ENCODE measurements at places on chromosomes 7 and 10. TPM values are rescaled to one million over a fixed set of nuclear protein-coding genes. Genes with fewer than 3 reads are reported as not detected.

GRCh38 chr7:137927386-137927785 is 74.5 kb downstream of the CREB3L2 start:
- DNase-seq: no peak

GRCh38 chr7:132319481-132319880 is 256.8 kb downstream of the PLXNA4 start:
- no peak for DNase-seq

DNA sequence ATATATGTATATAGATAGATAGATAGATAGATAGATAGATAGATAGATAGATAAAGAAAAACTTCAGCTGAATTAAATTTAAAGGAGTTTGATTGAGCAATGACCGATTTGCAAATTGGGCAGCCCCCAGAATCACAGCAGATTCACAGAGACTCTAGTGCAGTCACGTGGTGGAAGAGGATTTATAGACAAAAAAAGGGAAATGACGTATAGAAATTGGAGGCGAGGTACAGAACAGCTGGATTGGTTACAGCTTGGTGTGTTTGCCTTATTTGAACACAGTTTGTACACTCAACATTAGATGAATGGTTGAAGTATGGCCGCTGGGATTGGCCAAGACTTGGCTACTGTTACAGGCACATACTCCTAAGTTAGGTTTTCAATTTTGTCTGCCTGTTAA is 8.2 kb upstream of the PODXL start:
- no peak for DNase-seq

DNA sequence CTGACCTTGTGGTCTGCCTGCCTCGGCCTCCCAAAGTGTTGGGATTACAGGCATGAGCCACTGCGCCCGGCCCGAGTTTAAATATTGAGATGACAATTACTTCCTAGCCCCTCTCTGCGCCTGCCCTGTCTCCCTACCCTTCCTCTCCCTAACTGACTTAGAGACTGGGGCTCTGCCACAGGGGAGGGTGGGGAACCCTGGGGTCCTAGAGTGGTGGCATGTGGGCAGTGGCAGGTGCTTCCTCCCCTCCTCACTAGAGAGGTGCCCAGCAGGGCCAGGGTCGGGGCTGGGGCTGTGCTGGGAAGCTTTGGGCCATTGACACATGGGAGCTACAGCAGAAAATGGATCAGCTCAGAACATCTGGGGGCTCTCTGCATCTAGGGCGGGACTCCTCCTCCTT is 7.0 kb upstream of the ACHE start:
- no peak for DNase-seq

- no peak for DNase-seq
Observed at GRCh38 chr7:7857143-7857583, 111.4 kb upstream of the GLCCI1 start.

DNA sequence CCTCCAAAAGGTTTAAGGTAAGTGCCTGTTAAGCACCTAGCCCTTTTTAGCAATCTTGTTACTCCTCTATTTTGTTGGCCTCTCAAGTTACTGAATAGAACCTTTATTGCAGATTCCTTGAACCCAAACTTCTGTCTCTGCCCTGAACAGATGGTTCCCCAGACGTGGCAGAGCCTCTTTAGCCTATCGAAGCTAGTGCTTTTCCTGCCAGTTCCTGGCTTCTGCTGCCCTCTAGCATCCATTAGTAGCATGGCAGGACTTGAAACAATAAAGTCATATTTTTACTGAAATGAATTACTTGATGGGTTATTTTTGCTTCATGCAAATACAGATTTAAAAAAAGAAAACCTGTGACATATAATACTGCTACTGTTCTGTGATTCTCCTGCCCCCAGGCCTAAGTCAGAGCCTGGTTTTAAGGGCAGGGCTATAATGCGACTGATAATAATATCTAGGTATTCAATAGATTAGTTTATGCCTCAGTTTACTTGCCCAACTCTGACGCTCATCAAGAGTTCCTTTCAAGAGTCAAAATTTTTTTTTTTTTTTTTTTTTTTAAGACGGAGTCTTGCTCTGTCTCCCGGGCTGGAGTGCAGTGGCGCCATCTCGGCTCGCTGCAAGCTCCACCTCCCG is 84.3 kb upstream of the PHF14 start:
- DNase-seq: peak; percentile 57

GRCh38 chr10:18615618-18616017 is 35.8 kb downstream of the NSUN6 start:
- no peak for DNase-seq

DNA sequence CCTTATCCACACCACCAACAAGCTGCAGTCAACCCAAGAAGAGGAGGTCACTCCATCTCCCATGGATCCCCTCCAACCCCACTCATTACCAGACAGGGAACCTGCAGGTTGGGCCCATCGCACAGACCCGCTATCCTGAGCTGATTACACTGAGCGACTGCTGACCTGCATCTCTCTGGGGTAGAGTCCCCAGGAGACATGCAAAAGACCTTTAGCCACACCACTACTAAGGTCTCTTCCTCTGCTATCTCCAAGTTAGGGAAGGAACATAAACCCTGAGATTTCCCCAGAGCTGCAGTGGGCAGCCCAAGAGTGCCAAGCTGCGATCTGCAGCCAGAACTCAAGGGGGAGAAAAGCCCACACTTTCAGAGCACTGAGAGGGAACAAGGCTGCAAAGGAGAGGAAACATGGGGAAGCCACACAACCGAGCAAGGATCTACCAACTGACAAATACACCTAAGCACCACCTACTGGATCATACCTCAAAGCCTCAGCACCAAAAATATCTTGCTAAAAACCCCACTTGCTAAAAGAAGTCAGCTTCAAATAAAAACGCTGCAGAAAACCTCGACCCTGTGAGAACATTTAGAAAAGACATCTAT is 298.2 kb downstream of the SORCS1 start:
- DNase-seq: no peak

- no peak for DNase-seq
Observed at GRCh38 chr7:126569402-126569801, 683.3 kb downstream of the GRM8 start.

GRCh38 chr10:26372513-26373354 is 65.4 kb upstream of the APBB1IP start:
- no peak for DNase-seq

- no peak for DNase-seq
Observed at GRCh38 chr7:66352071-66352470, 146.9 kb downstream of the TPST1 start.

DNA sequence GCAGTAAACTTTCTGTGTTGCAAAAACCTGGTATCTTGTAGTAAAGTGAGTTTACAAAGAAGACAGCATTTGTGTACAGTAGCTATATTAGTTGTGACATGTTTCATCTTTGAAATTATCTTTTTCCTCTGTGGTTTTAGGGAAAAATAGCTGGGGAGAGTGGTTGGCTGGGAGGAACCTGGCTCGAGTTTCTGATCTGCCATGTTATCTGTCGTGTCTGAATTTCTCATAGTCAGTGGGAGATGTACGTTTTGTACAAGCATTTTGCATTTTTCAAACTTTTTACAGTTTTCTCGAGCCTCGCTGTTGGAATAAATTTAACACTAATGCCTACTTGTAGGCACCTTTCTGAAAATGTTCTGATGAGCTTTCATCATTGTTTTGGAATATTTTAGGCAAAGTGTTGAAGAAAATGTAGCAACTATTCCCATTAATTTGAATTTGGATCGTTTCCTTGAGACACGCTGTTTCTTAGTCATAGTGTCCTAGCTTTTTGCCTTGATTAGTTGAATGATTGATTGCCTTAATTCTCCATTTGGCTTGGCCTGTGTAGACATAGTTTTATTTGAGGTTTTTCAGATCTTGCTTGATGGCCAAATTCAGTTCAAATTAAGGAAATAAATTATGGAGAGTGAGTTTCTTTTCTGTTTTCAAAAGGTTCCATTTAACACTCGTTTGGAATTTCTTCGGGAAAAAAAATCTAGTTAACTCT is 65.1 kb downstream of the CAMK1D start:
- no peak for DNase-seq

GRCh38 chr7:129634361-129635034 is 23.0 kb downstream of the NRF1 start:
- no peak for DNase-seq

- DNase-seq: no peak
Observed at GRCh38 chr7:103630318-103630717, 184.3 kb upstream of the SLC26A5 start.

GRCh38 chr10:96306516-96306915 is 2.3 kb downstream of the DNTT start:
- peak; percentile 67 for DNase-seq

RBP3 gene
- total RNA-seq: not detected

ENKUR gene
- total RNA-seq: not detected

GJD4 gene
- not detected for total RNA-seq

FXYD4 gene
- not detected for total RNA-seq

IQCE gene
- 55.3 TPM for total RNA-seq

ZNF365 gene
- total RNA-seq: not detected

IGFBP1 gene
- total RNA-seq: not detected

SEMA3D gene
- 6.5 TPM for total RNA-seq

RPEL1 gene
- total RNA-seq: 0.88 TPM

GPR85 gene
- not detected for total RNA-seq

C7orf57 gene
- total RNA-seq: not detected

FFAR4 gene
- total RNA-seq: not detected
